Bladder microvascular endothelial cell (primary cell): ENCODE measurements at places on chromosomes 12 and 14. TPM values are rescaled to one million over a fixed set of nuclear protein-coding genes. Genes with fewer than 3 reads are reported as not detected.

STAC3 gene
- 0.16 TPM in 1 of 2 replicates, not detected in the other for total RNA-seq

RAB15 gene
- 4.0 and 11.5 TPM in 2 replicates for total RNA-seq

MANSC1 gene
- 4.7 and 6.5 TPM in 2 replicates for total RNA-seq

C14orf180 gene
- not detected in 2 replicates for total RNA-seq

MYF5 gene
- total RNA-seq: not detected in 2 replicates

PMCH gene
- total RNA-seq: not detected in 2 replicates

VDR gene
- under 0.01 and 0.19 TPM in 2 replicates for total RNA-seq

MYF6 gene
- total RNA-seq: not detected in 2 replicates

SOAT2 gene
- not detected in 2 replicates for total RNA-seq

TSPAN19 gene
- total RNA-seq: 0.19 TPM in 1 of 2 replicates, not detected in the other

CLEC4C gene
- total RNA-seq: not detected in 2 replicates

DCAF11 gene
- 58.8 and 60.2 TPM in 2 replicates for total RNA-seq

STAB2 gene
- total RNA-seq: 0.44 TPM in 1 of 2 replicates, not detected in the other

NKX2-1 gene
- not detected in 2 replicates for total RNA-seq

CLEC4A gene
- 0.19 TPM in 1 of 2 replicates, not detected in the other for total RNA-seq

CDKN3 gene
- 28.6 and 82.9 TPM in 2 replicates for total RNA-seq

AKAP5 gene
- total RNA-seq: 0.32 and 0.82 TPM in 2 replicates

DAO gene
- total RNA-seq: not detected in 2 replicates

PRB2 gene
- total RNA-seq: not detected in 2 replicates

B4GALNT1 gene
- under 0.01 and 0.06 TPM in 2 replicates for total RNA-seq

PRPF39 gene
- total RNA-seq: 17.8 and 37.8 TPM in 2 replicates

REP15 gene
- total RNA-seq: 0.97 and 12.6 TPM in 2 replicates

C3AR1 gene
- 0.06 TPM in 1 of 2 replicates, not detected in the other for total RNA-seq

TRHDE gene
- total RNA-seq: not detected in 2 replicates

TMEM121 gene
- total RNA-seq: 3.7 and 6.7 TPM in 2 replicates
